Naive thymus-derived CD4-positive, alpha-beta T cell (primary cell): ENCODE measurements at places on chromosomes 7 and 10. TPM values are rescaled to one million over a fixed set of nuclear protein-coding genes. Genes with fewer than 3 reads are reported as not detected.

PDE6C gene
- total RNA-seq = not detected

PILRA gene
- 11.6 and 13.0 TPM in 2 replicates for total RNA-seq

AGK gene
- 28.4 TPM for total RNA-seq

SLC26A3 gene
- not detected in 2 replicates for total RNA-seq

PKD2L1 gene
- total RNA-seq = 0.38 and 0.46 TPM in 2 replicates

ANXA8L1 gene
- total RNA-seq = not detected

GFRA1 gene
- not detected for total RNA-seq

SLC16A9 gene
- not detected for total RNA-seq

SMNDC1 gene
- 36.5 TPM for total RNA-seq

GRCh38 chr7:142698429-142698828 is 50.8 kb upstream of the PRSS1 start:
- DNase-seq = no peak

GRCh38 chr7:107680478-107680877 is 19.9 kb downstream of the SLC26A4 start:
- DNase-seq = no peak

GRCh38 chr10:48279081-48279751 is 4.7 kb upstream of the FRMPD2 start:
- no peak for DNase-seq

- DNase-seq = no peak
These were observed 5.6 kb upstream of the ASB4 start for GRCh38 chr7:95479992-95480624.

- DNase-seq = no peak
These were observed 118.5 kb downstream of the FOXP2 start for GRCh38 chr7:114533131-114533530.

- DNase-seq = no peak
These were observed 23.0 kb upstream of the LEP start for GRCh38 chr7:128217967-128218652.

DNA sequence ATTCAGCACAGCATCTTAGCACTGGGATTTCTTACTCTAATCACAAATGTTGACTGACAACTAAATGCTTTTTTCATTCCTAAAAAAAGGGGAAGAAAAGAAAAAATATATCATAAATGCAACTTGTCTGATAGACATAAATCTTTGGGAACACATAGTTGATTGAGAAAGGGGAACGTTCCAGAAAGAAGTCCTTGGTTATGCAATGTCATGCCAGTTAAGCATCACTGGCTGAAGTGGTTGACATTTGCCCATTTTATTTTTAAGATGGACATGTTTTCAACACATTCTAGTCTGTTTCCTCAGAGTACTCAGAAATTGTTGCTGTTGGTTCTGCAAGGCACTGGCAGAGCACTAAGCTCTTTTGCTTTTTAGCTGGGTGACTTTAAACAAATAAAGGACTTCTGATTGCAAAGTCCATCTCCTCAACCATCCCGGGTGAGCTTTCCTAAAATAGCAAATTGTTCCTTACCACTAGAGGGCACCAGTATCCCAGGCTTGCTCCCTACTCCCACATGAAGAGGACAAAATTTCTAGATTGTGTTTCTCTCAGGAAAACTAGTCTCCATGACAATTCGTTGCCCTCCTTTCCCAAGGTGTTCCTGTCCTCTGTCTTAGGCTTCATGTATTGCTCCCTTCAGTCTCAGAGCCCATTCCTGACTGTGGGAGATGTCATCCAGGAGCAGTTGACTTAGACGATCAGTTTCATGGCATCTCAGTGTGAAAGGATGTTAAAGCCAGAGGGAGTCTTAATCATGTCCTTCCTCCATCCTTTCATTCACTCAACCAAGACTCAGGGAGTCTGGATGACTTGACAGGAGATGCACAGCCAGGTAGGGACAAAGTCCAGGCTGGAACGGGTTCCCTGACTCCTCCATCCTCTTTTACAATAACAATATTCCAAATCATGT is 23.9 kb downstream of the OPALIN start:
- no peak for DNase-seq

GRCh38 chr7:12127455-12127854 is 83.6 kb upstream of the TMEM106B start:
- DNase-seq = no peak

DNA sequence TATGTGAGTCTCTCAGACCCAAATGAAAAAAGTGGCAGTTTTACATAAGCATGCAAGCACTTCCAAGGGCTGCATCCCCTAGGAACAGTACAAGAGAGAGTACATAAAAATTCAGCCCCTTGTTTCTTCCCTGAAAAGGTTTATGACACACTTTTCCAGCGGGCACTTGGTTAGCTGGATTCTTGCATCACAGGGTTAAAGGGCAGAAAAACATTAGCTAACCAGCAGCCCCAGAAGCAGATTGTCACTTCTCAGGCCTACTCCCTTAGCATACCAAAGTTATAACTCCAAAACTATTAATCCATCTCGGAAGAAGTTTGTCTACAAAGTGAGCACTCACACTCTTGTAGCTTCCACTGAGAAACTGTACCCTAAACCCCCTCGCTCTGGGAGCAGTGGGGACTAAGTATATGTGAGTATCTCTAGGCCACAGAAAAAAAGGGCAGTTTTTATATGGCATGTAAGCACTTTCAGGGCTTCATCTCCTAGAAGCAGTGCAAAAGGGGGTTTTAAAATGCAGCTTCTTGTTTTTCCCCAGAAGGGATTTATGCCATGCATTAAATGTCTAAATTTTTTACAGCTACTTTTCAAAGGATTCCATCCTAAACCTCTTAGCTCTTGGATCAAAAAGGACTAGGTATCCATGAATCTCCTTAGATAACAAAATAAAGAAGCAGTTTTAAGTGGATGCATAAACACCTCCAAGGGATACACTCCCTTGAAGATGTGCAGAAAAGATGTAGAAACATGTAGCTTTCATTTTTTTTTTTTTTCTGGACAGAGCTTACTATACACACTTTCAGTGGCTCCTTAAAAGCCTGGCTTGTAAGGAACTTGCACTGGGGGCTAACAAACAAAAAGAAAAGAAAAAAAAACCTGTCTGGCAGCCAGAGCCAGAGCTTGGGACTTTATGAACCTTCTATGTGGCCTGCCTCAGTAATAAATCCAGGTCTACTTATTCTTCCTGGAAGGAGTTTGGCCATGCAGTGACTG is 956.7 kb downstream of the CCSER2 start:
- no peak for DNase-seq

GRCh38 chr7:45484094-45484493 is 90.1 kb upstream of the ADCY1 start:
- DNase-seq = no peak

DNA sequence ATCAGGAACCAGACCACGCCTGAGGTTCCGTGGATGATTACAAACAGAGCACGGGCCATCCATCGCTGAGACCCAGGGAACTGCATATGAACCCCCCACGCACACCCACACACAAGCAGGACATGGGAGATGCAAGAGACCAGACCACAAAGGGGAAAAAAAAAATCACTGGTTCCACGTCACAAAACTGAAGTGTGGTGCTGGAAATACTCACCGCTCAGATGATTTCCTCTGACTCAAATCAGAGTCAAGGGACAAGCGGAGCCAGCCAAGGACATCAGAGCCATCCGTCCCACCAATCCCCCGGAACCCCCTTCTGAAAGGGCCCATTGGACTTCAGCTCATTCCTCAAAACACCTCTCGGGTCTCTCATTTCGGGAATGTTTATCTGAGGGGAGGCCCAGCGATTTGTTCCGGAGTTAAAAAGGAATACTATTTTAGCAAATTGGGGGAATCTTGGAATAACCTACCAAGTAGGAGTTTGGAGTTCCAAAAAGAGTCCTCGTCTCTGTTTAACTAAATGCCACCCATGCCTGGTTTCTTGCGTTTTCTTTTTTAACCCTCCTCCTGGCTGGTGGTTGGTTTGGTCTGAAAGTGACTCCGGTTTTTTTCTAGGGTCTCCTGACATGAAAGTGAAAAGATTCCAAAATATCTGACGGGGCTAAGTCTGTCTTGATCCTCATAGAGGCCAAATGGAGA is 15.0 kb downstream of the SNX8 start:
- no peak for DNase-seq

DNA sequence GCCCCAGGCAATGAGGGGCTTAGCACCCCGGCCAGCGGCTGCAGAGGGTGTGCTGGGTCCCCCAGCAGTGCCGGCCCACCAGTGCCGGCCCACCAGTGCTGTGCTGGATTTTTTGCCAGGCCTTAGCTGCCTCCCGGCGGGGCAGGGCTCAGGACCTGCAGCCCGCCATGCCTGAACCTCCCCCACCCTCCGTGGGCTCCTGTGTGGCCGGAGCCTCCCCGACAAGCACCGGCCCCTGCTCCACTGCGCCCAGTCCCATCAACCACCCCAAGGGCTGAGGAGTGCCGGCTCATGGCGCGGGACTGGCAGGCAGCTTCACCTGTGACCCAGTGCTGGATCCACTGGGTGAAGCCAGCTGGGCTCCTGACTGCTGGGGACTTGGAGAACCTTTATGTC is 3.5 kb upstream of the ACSL5 start:
- no peak for DNase-seq

GRCh38 chr7:78134256-78134655 is 335.7 kb downstream of the PHTF2 start:
- no peak for DNase-seq

- DNase-seq = no peak
These were observed 89.5 kb downstream of the OTUD1 start for GRCh38 chr10:23528419-23528818.

DNA sequence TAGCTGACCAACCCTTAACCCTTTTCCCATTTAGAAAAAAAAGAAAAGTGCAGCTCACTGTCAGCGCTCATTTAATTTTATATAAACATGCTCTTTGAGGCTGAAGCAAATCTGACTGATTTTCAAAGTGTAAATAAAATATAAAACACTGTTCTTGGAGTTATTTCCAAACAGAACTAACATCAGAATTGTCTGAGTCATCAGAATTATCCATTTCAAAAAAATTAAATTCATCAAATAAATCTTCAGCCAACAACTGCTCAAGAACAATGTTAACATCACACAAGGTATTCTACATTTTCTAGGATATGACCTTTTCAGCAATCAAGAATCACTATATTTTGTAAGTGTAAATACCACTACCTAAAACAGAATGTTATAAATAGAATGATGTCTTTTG is 93.6 kb downstream of the MAGI2 start:
- no peak for DNase-seq

DNA sequence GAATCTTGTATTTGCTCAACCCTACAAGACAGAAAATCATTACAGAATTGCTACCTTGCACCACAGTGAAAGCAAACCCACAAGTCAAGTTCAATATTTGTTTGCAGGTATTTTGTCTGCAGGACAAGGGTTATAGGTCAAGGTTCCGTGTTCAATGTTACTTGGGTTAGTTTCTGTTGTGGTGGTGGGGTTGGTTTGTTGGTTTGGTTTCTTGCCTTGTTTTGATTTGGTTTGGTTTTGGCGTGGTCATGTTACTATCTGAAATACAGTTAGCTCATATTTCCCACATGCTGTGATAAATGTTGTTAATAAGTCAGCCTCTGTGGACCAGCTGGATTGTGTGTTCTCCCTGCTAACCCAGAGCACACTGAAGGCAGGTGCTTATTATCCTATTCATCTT is 75.6 kb upstream of the INSIG1 start:
- no peak for DNase-seq

- DNase-seq = no peak
These were observed 519 bp downstream of the PITRM1 start for GRCh38 chr10:3172081-3172445.

GRCh38 chr7:42104231-42104630 is 132.8 kb downstream of the GLI3 start:
- no peak for DNase-seq

DNA sequence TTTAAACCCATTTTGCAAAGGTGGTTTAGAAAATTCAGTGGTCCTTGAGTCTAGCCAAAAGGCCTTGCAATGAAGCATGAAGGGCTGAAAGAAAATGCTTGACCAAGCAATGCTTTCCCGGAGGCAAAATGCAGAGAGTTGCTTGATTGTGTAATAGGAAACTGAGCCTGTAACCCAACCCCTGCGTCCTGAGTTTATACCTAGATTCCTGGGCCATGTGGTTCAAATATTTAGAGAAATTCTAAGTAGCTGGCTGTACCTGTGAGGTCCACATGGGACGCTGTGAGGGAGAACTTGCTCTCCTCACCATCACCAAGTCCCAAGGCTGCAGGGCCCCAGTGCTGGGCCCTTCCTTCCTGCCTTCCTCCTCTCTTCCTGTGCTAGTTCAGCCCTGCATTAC is 45.7 kb downstream of the CXCL12 start:
- no peak for DNase-seq

DNA sequence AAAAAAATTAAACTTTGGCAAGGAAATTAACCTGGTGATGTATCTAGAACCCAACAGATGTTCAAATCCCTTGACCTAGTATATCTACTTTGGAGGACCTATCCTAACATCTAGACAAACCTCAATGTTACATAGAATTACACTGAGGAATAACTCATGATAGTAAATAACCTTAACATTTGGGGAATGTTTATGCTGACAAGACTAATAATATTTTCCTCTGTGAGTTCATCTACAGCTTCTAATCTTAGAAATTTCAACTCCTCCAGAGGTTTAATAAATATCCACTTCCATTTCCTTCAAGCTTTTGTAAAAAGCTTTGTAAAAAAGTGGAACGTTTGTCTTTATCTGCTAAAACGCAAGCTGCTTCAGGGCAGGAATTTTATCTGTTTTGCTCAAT is 12.7 kb downstream of the HIPK2 start:
- no peak for DNase-seq

DNA sequence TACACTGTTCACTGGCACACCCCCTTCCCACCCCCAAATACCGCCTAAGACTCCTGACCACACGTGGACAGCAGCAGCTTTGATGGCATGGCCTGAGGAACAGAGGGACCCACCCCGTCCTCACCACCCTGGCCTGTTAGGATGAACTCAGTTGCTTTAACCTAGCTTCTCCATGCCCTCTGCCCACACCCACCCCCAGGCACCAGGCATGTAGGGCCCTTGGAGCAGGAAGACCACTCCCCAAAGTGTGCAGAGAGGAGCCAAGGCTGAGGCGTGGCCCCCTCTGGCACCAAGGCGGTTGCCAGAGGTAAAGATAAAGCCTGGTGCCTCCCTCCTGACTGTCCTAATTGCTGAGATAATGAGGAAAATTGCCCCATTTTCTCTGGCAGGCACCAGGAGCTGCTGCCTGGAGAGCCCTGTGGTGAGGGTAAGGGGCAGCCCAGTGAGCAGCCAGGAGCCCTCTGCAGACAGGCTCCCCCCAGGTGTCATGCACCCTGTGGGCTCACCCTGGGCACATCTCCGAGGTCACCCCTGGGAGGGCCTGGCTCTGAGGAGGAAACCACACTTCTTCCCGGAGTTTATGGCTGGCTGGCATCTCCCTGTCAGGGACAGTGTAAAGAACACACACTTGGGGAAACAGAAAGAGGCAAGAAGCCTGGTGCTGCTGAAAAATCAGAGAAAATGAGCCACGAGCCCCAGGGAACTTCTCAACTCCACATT is 47.7 kb downstream of the LRRC20 start:
- DNase-seq = no peak

- DNase-seq = no peak
These were observed 821.6 kb downstream of the GRID1 start for GRCh38 chr10:85544956-85545355.
